Spinal cord (tissue), 10 donors: ENCODE measurements at places on chromosomes 2 and 18.

DNA sequence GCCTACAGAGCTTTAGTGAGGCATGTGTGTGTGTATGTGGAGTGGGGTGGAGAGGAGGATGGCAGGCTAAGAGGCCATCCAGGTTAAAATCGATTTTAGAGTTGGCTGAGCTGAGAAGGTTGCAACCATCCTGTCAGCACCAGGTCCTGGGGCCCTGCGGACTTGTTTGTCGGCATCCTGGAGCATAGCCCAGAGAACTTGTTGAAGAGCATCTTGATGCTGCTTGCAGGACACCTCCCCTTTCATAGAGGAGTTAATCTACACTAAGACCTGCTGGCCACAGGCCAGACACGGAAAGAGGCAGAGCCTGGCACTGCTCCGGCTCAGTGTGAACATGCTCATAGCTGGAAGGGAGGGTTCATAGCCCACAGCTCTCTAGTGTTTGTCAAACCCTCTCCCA lies 72.1 kb upstream of the RGPD5 start:
- no peak for DNase-seq

GRCh38 chr18:2960983-2961696 lies 51.8 kb downstream of the LPIN2 start:
- DNase-seq: no peak

- DNase-seq: no peak
These were observed 908.2 kb downstream of the TSN start for GRCh38 chr2:122663620-122664019.

DNA sequence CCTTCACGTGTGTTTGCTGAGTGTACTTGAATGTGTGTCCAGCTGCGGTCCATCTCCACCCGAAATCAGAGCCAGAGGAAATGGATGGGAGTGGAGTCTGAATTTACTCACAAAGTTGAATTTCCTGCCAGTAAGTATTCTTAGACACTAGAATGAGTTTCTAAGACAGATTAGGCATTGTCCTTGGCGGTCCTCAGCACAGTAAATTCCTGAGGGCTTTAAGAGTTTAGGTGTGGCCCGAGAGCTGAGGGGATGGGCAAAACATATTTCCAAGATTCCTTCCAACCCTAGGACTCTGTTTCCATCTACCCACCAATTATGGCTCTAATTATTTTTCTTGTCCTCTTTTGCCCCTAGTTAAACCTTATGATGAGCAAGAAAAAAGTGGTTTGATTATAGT lies 90.3 kb upstream of the PHLPP1 start:
- no peak for DNase-seq

- no peak for DNase-seq
These were observed 95.7 kb downstream of the ASXL3 start for GRCh38 chr18:33673689-33674088.
